ENCODE measurements at places on chromosomes 4 and X.

GRCh38 chr4:87911252-87911774 lies 64.2 kb upstream of the SPP1 start:
- no peak for DNase-seq

- no peak for DNase-seq
Observed at GRCh38 chr4:180160195-180160983, 2082.8 kb upstream of the TENM3 start.

GRCh38 chr4:5995901-5996623 lies 22.2 kb downstream of the C4orf50 start:
- peak; percentile 41 for DNase-seq

DNA sequence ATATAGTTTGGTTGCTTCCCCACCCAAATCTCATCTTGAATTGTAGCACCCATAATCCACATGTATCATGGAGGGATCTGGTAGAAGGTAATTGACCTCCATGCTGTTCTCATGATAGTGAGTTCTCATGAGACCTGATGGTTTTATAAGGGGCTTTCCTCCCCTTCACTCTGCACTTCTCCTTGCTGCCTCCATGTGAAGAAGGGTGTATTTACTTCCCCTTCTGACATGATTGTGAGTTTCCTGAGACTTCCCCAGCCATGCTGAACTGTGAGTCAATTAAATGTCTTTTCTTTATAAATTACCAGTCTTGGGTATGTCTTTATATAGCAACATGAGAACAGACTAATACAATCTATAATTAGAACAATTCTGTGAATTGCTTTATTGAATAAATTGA lies 11.9 kb upstream of the DCAF4L1 start:
- DNase-seq, result no peak

DNA sequence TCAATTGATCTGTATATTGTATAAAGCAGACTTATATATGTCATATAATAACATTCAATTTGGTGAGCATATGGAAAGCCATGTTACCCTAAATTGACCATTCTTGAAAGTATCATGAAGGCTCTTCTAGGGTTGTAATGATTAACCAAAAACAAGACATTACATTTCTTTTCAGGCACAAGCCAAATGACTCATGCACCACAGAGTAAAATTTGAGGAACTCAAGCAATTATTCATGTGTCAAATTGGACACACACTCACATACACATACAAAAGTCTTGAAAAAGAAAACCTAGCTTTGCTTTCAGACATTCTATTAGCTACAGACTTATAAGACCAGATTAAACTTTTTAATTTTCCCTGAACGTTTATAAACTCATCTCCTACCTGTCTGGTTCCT lies 146.5 kb upstream of the PCDH18 start:
- DNase-seq, result no peak
